Glutamatergic neuron (in vitro differentiated cells): ENCODE measurements at places on chromosomes 2 and 18.

DNA sequence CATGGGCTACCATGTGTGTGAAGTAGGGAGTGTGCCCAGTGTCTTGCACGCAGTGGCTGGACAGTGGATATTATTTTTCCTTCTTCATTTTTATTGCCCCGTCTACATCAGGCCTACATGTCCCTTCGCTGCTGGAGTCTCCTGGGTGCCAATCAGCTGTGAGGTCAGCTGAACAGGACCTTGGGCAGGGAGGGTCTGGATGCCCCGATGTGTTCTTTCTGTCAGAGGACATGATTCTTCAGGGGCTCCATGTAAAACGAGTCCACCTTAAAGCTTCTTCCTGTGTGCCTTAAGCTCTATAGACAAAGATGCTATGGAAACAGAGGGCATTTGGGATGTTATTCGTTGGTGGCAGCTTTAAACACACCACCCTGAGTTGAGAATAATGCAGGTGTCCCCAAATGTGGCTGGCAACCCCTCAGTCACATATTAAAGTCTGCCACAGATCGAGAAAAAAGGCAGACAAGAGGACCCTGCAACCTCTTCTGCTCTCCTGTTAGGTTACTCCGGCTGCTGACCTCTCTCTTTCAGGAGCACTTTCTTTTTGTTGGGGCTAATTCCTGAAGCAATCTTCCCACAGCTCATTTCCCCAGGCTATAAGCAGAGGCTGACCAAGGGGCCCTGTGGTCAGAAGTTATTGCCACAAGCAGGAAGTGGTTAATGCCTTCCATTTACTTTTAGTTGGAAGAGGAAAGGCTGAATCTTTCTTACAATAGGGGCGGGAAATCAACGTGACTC is 20.0 kb downstream of the GREB1 start:
- DNase-seq = no peak

- no peak for DNase-seq
Measured at GRCh38 chr2:170577356-170577755, 137.8 kb upstream of the SP5 start.

DNA sequence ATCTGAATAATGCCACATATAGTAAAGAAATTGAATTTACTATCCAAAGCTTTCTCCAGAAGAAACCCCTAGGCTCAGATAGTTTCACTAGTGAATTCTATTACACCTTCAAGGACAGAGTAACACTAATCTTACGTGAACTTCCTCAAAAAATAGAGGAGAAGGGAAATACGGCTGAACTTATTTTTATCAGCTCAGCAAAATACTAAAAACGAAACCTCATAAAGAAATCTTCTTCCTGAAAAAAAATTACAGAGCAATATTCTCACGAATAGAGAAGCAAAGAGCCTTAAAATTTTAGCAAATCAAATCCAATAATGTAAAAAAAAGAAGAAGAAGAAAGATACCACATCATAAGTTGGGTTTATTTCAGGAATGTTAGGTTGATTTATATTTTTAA is 14.7 kb downstream of the CAPN13 start:
- no peak for DNase-seq

- DNase-seq = peak; percentile 68
Measured at GRCh38 chr2:143728498-143728897, 599.3 kb downstream of the ARHGAP15 start.

DNA sequence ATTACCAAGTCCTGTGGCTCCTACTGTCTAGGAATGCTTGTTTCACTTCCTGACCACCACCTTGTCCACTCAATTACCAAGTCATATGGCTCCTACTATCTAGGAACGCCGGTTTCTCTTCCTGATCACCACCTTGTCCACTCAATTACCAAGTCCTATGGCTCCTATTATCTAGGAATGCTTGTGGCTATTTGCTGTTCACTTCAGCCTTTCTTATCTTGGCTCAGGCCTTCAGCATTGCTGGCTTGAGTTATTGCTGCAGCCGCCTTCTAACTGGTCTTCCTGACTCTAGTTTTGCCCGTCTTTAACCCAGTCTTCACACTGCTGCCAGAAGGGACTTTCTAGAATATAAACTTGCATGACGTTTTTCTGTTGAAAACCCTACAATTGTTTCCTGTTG is 82.5 kb upstream of the GAREM1 start:
- DNase-seq = no peak
